Bone marrow (tissue), 2 donors: ENCODE measurements at places on chromosomes 2 and 18.

DNA sequence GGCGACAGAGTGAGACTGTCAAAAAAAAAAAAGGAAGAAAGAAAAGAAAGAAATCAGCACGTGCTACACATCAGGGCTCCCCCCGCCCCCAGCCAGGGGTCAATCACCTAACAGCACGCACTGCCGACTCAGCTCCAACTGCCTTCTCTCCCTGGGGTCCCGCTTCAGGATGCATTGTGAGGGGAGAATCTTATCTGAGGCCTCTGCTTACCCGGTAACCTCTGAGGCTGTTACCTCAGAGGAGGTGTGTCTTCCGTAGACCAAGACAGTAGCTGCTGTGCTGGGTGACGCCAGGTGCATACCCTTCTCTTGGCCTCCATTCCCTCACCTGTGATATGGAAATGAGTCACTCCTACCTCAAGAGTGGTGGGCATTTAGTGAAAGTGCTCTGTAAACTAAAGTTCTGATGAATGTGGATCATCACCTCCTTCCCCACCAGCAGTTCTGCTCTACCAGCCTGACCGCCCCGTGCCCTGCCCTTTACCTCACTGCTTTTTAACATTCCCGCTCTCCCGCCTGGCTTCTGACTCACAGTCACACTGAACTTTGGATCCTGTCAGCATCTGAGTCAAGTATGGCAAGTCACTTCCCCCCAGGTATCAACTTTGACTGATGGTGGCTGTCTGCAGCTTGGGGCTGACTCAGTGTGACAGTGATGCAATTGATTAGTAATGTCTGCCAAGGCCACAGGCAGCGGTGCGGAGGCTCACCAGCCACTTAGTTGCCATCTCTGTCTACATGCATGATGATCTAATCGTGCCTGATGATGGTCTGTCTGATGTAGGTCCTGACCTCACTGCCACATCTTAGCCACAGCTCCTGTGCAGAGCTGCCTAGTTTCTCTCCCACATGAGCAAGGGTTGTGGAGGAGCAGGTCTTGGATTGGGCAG is 20.1 kb downstream of the ARID5A start:
- DNase-seq, result peak; percentile 25

- no peak for DNase-seq
Observed at GRCh38 chr2:85248773-85249509, 78.8 kb downstream of the TGOLN2 start.

- DNase-seq, result no peak
Observed at GRCh38 chr2:132975193-132976105, 305.4 kb upstream of the LYPD1 start.

DNA sequence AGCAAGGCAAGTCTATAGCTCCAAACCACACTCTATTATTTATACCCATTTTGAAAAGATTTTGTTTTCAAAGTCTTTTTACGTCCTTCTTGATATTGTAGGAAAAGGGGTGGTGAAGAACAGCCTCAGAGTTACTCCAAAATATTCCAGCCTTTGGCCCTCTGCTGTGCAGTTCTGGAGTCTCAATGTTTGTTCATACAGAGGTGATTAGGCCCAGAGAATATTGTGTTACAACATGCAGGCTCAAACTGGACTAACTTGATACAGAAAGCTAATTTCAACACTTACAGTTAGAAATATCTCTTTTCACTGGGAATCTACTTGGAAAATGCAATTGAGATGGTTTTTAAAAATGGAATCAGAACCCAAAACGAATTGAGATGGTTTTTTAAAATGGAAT is 40.4 kb upstream of the SLC25A52 start:
- DNase-seq, result no peak

DNA sequence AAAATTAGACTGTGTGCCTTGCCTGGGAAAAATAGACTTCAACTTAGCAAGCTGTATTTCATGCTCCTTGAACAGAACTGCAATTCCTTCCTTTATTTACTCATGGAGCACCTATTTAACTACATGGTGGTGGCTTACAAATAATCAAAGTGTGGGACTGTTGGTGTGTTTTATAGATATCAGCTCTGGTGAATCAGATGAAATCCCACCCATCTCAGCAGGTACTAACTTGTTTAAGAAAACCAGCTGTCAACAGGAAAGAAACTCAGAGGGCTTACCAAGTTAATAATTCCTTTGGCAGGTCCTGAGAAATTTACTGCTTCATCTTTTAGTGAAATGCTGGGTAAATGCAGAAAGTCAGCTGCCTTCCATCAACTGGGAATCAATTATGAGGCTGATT is 830.6 kb downstream of the SLC4A3 start:
- DNase-seq, result no peak

DNA sequence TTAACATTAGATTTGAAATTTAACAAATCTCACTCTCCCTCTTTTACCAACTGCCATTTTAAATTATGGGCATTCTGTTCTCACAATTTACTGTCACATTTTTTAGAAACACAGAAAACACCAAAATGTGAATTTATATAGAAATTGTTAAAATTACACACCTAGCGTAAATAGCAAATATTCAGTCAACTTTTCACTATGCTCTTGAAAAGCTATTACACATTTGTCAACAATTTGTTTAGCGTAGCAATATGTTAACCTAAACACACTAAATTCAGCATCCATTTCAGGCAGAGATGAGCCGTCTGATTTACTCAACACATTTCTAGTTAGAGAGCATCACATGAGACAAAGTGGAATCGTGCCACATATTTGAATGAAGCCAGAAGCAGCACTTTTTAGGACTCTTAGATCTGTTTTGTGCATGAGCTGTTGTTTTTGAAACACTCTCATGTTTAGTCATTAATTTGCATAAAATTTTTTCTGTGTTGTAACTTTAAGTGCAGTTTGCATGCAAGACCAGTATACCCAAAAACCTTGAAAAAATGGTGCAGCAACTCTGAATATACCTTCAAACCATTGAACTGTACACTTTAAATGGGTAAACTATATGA is 8.2 kb downstream of the TTC32 start:
- no peak for DNase-seq

DNA sequence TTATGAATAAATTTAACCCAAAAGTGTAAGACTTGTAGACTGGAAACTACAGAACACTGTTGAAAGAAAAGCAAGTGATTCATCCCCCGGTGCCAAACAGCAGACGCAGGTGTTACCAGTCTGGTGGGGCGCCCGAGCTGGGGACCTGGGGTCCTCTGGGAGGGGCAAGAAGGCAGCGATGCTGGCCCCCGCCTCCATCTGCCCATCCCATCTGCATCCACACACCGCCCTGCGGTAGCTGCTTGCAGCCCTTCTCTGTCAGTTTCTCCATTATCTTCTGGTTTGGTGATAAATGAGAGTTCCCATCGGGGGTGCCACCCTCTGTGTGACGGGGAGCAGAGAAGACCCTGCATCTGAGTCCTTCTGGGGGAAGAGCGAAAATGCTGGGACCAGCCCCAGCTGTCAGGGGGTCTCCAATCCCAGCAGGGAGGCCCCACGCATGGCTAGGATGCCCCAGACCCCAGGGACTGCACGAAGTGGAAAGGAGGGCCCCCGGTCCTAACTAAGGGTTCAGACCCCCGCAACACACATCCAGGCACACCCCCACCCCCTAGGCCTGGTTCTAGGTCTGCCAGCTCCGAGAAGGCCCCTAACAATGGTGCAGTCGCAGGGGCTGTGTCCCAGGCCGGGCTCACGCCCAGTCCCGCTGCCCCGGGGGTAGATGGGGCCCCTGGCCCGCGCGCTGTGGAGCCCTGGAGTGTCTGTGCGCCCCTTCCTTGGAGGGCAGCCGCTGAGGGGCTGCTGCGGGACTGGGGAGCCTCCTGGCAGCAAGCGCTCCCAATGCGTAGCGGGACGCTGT is 686 bp upstream of the RGPD8 start:
- DNase-seq, result no peak

DNA sequence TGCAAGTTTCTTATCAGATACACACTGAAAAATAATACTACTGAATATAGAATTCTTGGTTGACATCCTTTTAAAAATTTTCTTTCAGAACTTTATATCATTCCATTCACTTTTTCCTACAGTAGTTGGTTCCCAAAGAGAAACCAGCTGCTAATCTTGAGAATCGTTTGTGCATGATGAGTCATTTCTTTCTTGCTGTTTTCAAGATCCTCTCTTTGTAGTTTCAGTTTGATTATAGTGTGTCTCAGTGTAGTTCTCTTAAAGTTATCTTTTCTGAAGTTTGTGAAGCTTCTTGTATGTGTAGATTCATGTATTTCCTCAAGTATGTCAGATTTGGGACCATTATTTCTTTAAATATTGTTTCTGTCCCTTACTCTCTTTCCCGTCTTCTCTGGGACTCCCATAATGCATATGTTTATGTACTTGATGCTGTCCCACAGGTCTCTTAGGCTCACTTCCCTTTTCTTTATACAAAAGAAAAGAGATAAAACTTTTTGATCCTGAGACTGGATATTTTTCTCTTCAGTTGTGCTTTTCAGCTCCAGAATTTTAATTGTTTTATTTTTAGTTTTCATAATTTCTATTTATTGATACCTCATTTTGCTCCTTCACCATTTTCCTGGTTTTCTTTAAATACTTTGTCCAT is 801.0 kb downstream of the TDRD15 start:
- no peak for DNase-seq

DNA sequence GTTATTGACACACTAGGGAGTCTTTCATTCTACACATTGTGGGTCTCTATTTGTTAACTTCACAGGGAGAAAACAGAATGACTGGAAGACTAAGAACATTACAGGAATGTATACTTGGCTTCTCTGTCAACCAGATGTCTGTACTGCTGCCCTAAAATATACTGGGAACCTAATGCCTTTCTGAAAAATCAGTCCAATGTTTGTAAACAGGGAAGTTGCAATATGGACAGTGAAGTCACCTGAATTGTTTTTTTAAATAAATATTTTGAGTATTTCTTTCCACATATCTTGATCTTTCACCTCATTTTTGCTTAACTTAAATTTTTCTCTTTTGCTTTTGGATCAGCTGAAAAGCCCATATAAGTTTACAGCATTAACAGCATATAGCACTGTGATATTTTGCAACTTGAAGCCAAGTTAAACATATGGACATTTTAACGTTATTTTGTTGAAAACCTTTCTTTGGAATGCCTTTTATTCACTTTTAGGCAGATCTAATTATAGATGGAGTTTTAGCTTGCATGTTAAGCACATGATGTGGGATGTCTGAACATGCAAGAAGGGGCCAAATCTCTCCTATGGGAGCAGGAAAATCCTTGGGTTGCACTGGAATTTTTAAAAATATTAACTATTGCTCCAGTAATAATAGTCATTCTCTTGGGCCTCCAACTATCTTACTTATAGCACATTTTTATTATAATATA is 137.7 kb upstream of the TWIST2 start:
- DNase-seq, result no peak

- no peak for DNase-seq
Observed at GRCh38 chr2:3265471-3265870, 112.1 kb downstream of the EIPR1 start.

DNA sequence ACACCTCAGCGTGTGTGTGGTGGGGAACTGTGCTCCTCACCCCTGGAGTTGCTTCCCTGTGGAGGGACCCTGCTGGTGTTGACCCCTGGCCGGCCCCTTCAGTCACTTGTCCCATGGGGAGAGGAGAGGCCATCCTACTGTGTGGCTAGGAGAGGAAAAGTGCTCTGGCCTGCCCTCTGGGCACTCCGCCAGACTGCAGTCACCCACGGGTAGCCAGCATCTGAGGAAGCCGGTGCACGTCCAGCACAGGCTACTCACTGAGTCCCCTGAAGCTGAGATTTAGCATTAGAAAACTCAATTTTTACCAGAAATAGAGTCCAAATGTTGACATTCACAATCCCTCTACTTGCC is 211.5 kb upstream of the RAB6C start:
- DNase-seq, result no peak

DNA sequence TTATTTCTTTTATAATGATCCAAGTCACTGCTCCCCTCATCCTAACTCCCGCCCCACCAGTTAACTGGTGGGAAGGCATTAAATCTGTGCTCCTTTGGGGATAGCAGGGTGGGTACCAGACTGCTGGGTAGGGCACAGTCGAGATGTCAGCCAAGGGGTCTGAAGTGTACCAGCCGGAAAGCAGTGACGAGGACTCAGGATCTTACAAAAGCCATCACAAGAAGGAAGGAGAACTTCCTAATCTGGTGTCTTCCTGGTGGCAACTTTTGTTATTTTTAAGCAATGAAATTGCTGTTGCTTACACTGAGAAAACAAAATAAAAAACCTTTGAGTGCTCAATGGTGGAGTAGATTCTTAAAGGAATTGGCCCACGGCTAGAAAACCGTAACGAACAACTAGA is 97.7 kb downstream of the ALPK2 start:
- DNase-seq, result no peak

- DNase-seq, result no peak
Observed at GRCh38 chr18:79572848-79573451, 106.7 kb upstream of the CTDP1 start.

DNA sequence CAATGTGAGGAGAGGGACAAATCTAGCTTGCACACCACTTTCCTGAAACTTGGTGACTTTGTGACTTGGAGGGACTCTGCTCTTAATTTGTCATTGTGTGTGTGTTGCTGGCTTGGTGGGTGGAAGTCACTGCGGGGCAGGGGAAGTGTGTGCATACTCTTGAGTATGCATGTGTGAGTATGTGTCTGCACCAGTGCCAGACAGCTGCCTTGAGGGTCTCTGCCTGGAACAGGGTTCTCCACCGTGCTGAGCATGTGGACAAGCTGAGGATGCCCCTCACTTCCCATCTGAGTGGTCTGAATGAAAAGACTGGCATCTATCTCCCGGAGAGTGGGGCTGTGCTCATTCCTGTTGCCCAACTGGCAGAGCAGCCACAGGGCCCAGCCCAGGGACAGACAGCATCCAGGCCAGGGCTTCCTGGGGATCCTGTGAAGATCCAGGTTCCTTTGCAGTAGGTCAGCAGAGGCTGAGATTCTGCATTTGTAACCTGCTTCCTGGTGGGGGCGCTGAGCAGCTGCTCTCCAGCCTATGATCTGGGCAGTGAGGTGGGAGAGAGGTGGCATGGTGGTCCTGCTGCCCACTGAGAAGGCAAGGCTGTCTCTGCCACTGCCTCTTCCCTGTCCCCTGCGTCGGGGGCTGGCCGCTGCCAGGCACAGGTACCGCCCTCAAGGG is 138.9 kb upstream of the HAAO start:
- DNase-seq, result no peak

DNA sequence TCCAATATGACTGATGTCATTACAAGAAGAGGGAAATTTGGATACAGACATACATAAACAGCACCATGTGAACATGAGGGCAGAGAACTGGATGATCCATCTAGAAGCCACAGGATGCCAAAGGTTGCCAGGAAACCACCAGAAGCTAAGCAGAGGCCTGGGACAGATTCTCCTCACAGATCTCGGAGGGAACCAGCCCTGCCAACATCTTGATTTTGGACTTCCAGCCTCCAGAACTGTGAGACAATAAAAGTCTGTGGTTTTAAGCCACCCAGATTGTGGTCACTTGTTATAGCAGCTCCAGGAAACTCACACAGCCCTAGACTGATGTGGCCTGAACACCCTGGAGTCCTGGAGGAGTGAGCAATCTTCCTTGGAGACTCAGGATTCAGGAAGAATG is 351.6 kb downstream of the EIPR1 start:
- DNase-seq, result no peak

DNA sequence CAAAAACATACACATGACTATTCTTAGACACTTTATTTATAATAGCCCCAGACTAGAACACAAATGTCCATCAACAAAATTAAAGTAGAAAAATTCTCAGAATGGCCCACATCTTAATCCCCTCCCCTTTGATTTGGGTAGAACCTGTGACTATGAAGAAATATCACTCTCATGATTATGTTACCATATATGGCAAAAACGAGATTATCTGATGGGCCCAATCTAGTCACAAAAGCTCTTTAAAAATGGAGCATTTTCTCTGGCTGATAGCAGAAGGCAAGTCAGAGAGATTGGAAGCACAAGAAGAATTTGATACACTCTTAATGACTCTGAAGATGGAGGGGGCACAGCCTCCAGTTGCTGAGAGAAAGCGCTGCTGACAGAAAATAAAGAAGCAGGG is 39.6 kb downstream of the METTL4 start:
- DNase-seq, result no peak
